ENCODE measurements at places on chromosomes 2 and 18.

DNA sequence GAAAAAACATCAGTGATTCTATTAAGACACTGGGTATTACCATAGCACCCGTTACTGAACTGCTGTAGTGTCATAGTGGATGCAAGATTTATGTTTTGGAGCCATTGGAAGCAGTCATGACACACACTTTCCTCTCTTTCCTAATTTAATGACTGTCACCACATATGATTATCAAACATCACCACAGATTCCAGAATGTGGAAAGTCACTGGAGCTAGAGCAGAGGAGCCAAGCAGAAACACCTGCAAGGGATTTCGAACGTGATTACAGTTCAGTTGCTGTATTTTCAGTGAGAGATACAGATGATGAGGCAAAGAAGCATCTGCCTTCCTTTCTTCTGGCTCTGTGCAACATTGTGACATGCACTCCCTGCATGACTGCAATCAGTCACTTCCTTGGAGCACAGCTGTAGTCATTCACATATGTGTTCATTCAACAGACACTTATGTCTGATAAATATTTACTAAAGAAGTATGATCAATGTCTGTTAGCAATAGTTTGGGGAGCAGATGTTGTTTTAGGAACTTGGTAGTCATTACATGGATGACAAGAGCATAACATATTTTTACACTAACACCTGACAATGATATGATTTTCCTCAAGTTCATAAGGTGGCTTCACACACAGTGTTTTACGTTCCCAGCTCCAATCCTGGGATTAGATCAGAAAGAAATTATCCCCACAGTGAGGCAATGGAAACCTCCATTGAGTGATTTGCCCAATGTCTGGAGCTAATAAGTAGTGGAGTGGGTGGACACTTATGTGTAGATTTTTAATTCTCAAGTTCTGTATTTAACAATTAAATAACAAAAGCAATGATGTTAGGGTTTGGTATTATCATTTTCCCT is 416.6 kb downstream of the PLCL1 start:
- DNase-seq, result no peak

DNA sequence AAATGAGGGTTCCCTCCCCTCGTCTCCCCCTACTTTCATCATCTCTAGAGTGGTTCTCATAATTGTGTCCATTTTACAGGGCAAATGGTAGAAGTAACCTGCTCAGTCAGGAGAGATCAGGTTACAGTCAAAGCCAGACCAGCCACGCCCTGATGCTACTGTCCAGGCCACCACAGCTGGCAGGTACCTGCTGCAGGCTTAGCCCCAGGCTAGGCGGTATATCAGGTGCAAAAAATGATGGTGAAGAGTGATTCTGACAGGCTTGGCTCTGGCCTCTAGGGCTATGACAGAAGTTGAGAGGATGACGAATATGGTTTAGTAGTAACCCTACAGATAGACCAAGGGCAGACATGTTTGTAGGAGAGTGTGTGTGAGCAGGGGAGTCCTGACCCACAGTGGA is 67.1 kb downstream of the HAUS1 start:
- DNase-seq, result no peak

- DNase-seq, result no peak
These were observed 46.2 kb downstream of the LHCGR start for GRCh38 chr2:48709096-48710034.

GRCh38 chr2:227325839-227326195 is 766 bp downstream of the MFF start:
- DNase-seq, result no peak

GRCh38 chr2:204005940-204006721 is 69.6 kb downstream of the ICOS start:
- DNase-seq, result no peak

DNA sequence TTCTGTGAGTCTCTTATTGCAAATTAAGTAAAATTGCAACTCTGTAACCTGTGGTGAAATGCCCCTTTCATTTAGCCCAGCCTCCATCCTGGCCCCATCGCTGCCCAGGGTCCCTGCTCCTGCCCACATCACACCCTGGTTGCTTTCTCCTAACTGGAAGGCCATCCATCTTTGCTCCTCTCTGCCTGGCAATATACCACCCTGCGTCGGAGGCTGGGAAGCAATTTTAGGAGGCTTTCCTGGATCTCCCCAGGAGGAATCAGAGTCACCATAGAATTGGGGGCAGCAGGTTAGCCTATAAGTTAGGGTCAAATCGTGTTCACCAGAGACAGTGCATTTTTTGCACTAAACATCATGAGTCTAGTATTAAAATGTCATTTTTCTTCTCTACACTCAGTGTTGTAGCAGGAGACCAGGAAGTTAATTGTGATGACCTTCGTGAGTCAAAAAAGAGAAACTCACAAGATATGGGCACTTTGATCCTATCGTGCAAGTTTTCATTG is 14.5 kb upstream of the TXNDC2 start:
- no peak for DNase-seq

DNA sequence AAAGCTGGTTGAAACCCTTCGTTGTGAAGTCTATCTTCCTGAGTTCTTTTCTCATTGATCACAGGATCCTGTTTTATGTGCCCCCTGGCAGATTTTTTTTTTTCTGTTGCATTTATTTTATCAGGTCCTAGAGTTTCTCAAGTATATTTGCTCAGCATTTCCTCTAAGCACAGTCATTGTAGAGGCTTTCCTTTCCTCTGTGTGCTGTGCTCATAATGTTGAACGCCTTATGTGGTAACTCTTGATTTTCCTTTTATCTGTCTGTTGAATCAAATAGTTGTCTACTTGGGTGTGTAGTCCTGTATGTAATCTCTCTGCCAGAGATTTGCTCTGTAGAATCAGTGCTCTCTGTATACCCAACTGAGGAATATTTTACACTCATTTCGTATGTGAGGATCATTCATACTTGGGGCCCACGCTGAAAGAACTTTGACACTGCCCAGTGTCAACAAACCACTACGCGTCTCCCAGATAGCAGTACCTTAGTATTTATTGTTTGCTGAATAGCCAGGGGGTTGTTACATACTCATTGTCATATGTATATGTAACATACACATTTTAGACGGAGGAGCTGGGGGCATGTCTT is 118.2 kb downstream of the CTNNA2 start:
- DNase-seq, result no peak

DNA sequence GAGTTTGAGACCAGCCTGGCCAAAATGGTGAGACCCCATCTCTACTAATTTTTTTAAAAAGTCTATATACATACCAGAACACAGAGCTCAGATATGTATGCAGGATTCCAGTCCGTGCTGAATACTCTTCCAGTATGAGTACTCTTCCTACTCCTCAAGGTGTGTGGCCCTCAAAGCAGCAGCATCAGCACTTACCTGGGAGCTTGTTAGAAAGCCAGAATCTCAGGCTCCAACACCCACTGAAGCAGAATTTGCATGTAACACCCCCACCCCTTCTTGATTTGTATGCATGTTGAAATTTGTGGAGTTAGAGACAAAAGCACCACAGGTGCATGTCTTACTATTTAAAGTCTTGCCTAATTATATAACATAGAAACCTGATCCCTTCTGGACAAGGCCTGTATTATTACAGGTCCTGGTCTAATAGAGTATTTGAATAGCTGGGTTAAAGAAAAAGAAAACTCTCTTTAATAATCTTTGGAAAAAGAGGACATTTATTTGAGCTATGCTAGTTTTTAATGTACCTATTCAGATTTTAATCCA is 50.3 kb upstream of the NFE2L2 start:
- DNase-seq, result no peak
